ENCODE measurements at places on chromosomes 12 and 14. TPM values are rescaled to one million over a fixed set of nuclear protein-coding genes. Genes with fewer than 3 reads are reported as not detected.

Gene LRP10
- total RNA-seq = 121 TPM

DNA sequence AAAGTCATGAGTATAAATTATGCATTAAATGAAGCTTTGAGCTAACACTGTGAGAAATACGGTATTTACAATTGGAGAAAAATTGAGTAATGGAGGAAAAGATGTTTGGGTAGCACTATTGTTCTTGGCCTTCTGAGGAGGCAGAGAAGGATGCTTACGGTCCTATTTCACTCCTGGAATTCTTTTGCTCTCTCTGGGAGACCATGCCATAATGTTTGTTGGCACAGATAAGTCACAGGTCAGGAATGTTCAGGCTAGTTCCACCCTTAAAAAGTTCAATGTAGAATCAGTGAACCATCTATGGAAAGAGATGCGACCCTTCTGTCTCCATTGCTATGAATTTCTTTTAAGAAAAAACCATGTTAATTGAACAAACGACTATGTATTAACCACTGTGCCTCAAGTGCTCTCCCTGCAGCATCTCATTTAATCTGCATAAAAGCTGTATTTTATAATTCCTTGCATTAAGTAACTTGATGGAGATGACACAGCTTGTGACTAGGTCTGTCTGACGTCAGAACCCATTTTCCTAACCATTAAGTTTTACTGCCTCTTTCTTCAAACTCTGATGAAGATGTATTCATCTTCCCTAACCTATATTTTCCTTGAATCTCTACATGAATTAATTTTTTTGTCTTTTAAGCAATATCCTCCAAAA is 9.5 kb downstream of the BATF start:
- no peak for DNase-seq

Gene LRP1-AS
- not detected for total RNA-seq

Gene TMEM119
- not detected for total RNA-seq

DNA sequence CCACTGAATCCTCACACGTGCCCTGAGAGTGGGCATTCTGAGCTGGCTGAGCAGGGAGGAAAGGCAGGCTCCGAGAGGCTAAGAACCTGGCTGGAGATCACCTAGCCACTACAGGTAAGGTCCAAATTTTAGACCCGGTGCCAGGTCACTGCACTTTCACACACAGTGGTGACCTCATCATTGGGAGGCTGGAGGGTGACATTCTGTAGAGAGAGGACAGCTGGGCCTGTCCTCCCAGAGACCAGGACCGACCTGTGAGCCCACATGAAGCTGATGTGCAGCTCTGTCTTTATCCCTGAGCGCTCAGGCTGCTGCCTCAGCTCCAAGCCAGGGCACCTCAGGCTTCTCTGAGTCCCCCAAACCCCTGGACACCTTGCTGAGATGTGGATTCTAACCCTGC is 4.1 kb downstream of the TTC7B start:
- no peak for DNase-seq
